ENCODE measurements at places on chromosomes 1 and 21.

DNA sequence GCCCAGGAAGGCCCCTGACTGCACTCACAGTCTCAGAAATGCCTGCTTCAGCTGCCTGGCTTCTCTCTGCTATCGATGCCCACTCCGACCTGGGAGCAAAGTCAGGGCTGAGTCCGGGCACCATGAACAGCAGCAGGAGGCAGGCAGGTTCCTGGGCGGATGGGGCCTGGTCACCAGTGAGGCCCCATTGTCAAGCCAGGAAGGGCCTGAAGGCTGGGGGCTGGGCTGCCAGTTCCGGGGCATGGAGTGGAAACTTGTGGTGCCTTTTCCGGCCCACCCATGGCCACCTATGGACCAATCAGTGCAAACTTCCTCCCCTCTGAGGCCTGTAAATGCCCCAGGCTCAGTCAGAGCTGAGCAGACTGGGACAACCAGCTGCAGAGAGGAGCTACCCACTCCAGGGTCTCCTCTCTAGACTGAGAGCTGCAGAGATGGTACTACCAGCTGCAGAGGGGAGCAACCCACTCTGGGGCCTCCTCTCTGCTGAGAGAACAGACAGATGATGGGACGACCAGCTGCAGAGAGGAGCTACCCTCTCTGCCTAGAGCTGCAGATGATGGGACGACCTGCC lies 286.5 kb downstream of the SMYD3 start:
- DNase-seq = no peak

GRCh38 chr1:38285807-38286530 lies 239.4 kb upstream of the POU3F1 start:
- no peak for DNase-seq

GRCh38 chr1:71393301-71393700 lies 312.5 kb upstream of the ZRANB2 start:
- DNase-seq = no peak

- no peak for DNase-seq
Observed at GRCh38 chr1:107964336-107965109, 457 bp downstream of the VAV3 start.

DNA sequence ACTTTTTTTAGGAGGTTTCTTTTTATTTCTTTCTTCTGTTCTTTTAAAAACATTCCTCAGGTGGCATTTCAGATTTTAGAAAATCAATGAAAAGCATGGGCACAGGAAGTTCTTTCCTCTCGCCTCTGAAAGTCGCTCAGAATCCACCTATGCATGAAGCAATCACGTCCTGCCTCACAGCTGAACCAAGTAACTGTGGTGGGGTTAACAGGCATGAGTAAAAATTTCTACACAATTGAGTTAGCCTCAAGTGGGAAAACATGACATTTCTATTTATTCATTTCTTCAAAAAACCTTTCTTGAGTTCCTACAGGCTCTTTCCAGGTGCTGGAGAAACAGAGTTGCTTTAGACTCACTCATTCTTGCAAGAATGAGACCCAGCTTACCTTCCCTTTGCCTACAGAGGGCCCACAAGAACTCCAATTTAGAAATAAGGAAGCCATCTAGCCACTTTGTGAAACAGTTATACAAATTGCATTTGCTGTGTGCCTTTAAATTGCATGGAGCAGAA lies 508.9 kb upstream of the PKN2 start:
- DNase-seq = no peak

GRCh38 chr1:89259283-89259971 lies 13.2 kb downstream of the GBP5 start:
- no peak for DNase-seq

- peak; percentile 99 for DNase-seq
Observed at GRCh38 chr1:178542554-178543289, 29.8 kb downstream of the TEX35 start.

DNA sequence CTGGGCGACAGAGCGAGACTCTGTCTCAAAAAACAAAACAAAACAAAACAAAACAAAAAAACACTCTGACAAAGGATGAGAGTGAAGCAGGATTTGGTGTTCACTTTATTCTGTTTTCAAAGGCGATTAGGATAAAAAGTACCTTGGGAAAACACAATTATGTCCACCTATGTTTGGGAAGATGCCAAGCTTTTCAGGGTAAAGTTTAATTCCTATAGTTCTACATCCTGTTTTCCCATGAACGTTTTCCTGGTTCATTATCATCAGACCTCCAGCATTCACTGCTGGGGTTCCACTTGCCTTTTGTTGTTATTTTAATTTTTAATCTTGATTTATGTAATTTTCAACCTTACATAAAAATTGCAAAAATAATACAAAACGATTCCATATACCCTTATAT lies 4.9 kb upstream of the NID1 start:
- DNase-seq = no peak

DNA sequence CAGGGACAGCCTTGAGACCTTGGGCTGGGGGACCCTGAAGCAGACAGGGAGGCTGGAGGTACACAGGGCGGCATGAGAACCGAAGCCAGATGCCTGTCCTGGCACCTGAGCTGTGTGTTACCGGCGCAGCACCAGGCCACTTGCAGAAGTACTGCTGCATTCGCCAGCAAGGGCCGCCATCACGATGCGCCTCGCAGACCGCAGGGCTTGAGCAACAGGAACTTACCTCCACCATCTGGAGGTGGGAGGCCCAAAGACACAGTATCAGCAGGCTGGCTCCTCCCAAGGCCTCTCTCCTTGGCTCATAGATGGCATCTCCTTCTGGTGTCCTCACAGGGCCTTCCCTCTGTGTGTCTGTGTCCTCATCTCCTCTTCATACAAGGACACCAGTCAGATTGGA lies 90.1 kb downstream of the PRDM16 start:
- DNase-seq = no peak

DNA sequence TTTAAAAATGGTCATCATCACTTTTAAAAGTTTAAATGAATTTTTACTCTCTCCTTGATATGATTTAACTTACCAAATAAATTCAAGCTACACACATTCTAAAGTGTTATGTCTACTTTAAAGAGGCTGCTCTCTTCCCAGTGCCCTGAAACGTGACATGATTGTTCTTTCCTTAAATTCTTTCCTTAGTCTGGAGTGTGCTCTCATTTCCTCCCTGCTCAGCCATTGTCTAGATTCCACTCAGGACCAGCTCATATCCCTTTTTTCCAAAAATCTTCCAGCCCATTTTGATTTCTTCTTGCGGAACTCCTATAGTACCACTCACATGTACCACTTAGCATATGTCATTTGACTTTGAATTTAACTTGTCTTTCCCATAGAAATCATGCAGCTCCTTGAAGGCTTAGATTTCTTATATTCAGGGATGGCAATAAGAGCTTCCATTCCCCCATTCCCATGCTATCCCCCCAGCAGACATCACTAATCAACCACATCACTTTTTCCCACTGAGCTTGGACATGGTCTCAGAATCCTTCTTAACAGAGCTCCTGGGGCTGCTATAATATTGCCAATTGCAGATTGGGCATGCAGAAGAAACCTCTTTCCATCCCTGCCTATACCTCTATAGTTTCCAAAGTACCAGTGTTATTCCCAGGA lies 54.7 kb upstream of the ITPKB start:
- no peak for DNase-seq

GRCh38 chr1:19009126-19009881 lies 52.8 kb upstream of the IFFO2 start:
- DNase-seq = no peak

GRCh38 chr1:220239213-220239612 lies 33.0 kb downstream of the RAB3GAP2 start:
- DNase-seq = no peak

GRCh38 chr1:20194224-20194623 lies 7.9 kb upstream of the PLA2G2C start:
- no peak for DNase-seq

DNA sequence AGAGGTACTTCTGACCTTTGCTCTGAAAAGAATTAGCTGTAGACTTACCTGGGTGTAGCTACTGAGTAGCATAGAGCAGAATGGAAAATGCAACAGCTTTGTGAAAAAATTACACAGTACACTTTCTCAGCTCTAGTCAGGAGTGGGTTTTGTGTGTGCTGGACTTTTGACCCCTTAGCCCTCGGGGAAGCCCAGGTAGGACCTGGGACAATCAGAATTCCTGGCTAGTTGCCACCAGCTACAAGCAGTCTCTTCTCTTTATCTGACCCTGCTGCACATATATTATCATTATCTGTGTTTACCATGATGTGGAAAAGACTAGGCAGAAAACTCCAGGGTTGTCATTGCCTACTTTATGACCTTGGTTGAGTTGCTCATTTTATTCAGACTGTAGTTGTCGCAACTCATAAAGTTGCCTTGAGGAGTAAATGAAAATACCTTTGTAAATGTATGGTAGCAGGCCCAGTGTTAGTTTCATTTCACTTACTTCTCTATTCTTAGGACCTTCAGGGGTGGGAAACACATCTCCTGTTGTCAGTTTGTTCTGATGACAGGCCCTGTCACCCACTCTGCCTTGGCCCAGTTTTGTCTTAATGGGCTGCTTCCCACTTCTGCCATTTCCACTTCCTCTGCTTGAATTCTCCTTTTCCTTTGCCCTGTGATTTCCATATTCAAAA lies 5.4 kb downstream of the NEK7 start:
- no peak for DNase-seq

DNA sequence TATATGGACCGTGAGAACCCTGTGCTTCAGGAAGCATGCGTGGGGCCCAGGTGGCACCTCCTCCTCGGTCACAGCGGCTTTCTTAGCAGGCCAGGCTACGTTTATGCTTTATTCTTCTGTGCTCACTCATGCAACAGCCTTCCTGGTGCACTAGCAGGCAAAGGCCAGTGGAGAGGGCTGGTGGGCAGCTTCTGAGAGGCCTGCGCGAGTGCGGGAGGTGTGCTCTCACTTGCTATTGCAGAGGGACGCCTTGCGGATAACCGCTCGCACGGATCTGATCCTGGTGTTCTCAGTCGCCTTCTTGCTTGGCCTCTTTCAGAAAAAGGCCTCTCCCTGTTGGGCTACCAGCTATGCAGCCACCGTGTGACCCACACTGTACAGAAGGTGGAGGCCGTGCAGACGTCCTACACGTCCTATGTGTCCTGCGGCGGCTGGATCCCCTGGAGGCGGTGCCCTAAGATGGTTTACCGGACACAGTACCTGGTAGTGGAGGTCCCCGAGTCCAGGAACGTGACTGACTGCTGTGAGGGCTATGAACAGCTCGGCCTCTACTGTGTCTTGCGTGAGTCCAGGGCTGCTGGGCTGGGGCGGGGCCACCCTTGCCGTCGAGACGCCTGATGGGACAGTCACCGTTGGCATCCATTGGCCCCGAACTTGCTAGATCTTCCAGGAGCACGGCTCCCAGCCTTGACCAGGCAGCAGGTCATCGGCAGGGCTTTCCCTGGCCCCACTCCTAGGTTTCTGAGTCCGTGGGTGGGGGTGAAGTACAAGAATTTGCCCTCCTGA lies 4.8 kb downstream of the UMODL1 start:
- DNase-seq = no peak

DNA sequence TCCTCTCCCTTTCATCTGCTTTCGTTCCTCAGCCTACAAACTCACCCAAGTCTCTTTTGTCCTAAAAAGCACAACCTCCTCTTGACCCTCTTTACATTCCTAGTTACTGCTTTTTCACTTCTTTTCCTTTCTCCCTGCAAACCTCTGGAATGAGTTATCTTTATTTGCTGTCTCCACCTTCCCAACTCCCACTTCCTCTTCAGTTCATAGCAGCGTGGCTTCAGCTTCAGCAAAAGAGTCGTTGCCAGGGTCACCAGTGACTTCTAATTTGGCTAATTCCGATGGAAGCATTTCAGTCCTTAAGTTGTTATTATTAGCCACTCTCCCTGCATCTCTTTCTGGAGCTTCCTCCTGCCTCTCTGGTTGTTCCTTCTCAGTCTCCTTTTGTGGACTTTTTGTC lies 6.2 kb upstream of the TMEM54 start:
- DNase-seq = no peak

- DNase-seq = no peak
Observed at GRCh38 chr1:8481650-8482380, 163.9 kb downstream of the SLC45A1 start.

- peak; percentile 17 for DNase-seq
Observed at GRCh38 chr1:223670458-223671159, 5.1 kb upstream of the CAPN8 start.

GRCh38 chr1:238377280-238377919 lies 486.7 kb upstream of the ZP4 start:
- no peak for DNase-seq

GRCh38 chr1:57833296-57833695 lies 409.4 kb upstream of the DAB1 start:
- no peak for DNase-seq

- DNase-seq = no peak
Observed at GRCh38 chr1:159889202-159889601, 10.8 kb downstream of the CFAP45 start.

DNA sequence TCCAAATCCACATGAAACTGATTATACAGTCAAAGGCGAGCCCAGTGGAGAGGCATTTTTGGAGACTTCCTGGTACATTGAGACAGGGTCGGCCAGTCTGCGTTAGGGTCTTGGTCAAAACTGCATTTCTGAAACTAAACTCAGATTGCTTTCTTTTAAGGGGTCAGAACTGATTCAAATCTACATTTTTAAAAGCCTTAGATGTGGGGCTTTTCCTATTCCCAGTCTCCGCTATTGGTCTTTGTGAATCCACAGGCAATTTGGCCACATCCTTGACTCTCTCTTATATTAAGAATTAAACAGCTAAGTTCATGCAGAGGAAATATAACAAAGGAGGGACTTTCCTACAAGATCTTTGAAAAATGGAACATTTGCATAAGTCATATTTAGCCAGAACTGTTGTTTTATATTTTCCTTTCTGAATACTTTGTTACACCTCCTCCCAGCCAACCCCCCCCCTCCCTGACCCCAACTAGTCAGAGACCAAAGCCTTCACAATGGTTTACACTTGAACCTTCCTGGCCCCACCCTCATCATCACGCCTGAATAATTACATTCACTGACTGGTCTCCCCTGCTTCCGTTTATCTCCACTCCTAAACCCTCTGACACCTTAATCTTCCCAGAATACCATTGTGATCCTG lies 30.9 kb downstream of the SELL start:
- no peak for DNase-seq

DNA sequence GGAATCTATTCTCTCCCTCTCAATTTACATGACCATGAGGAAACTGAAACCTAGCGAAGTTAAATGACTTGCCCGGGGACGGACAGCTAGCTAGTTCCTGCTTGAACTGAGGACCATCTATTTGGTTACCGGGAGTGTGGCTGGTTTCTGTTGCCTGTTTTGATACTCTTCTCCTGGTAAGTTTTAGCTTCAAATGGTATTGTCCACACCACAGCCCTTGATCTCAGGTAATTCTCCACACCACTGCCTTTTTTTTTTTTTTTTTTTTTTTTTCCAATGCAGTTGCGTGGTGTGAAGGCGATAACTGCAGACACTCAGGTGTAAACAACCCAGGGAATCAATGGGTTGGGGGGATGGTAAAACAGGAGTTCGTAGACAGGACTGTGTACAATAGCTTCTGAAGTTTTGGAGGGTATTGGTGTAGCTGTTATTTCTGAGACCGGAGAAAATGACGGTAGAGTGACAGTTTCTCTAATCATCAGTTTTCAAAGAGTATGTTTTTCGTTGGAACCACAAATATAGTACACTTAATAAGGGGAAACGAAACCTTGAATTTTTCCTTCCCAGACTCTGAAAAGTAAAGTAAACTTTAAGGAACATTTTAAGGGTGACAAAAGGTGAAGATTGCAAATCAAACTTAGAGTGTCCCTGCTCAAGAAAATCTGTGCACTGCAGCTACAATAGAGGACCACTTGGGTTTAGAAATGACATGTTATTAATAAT lies 125.3 kb upstream of the CACYBP start:
- DNase-seq = no peak

All from neural crest cell (in vitro differentiated cells).